Activated CD4-positive, CD25-positive, alpha-beta regulatory T cell treated with anti-CD3 and anti-CD28 coated beads, Interleukin-2, amount 50 U/mL, for 16 hours (primary cell): ENCODE measurements at places on chromosomes 7 and 10.

DNA sequence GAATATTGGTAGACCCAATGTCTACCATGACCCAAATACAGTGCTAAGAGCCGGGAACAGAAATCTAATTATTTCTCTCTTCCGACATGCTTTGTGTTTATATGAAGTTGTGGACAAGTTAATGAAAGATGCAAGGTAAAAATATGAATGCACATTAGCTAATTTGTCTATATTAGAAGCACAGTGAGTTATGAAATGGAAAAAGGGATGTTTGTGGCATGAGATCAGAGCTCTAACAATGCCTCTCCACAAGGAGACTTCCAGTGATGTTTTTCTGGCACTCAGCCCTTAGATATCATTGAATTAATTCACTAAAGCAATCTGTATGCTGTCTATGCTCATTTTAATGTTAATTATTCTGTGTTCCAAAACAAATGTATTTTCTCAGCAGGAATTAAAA, 897.2 kb downstream of the CNTNAP2 start:
- DNase-seq = no peak

DNA sequence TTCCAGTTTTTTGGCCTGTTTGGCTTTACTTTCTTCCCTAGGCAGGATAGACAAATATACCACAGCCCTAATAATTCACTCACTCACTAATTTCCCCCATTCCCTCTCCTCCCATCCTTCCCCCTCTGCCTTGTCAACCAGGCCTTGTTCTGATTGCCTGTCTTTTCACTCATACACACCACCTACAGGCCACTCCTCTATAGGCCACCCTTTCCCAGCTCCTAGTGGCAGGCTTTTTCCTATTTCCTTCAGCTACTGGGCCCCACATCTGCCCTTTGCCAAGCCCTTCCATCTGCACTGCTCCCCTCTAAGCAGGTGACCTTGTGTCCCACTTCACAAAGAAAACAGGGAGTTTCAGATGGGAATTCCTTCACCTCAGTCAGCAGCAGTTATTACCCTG, 59.8 kb upstream of the MSRB2 start:
- DNase-seq = no peak

DNA sequence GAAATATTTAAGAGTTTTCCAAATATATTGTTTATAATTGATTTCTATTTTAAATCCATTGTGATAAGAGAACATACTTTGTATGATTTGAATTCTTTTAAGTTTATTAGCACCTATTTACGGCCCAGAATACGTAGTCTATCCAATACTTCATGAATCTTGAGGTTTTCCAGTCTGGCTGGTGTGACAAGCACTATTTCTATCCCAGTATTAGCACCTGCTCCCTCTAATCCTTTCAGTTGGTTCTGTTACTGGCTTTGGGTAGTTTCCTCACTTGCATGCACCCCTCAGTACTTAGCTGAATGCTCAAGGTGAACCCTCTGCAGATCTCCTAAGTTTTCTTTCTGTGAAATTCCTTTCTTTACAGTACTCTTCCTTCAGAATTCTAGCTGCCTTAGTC, 166.8 kb downstream of the C1GALT1 start:
- DNase-seq = no peak

GRCh38 chr10:49177391-49178355, 10.5 kb downstream of the TMEM273 start:
- DNase-seq = peak; percentile 20

GRCh38 chr7:48041653-48041970, 6.3 kb downstream of the C7orf57 start:
- no peak for DNase-seq

- DNase-seq = no peak
These were observed 43.2 kb downstream of the BEND7 start for GRCh38 chr10:13485623-13486022.

GRCh38 chr7:139713526-139714162, 64.2 kb downstream of the HIPK2 start:
- no peak for DNase-seq

DNA sequence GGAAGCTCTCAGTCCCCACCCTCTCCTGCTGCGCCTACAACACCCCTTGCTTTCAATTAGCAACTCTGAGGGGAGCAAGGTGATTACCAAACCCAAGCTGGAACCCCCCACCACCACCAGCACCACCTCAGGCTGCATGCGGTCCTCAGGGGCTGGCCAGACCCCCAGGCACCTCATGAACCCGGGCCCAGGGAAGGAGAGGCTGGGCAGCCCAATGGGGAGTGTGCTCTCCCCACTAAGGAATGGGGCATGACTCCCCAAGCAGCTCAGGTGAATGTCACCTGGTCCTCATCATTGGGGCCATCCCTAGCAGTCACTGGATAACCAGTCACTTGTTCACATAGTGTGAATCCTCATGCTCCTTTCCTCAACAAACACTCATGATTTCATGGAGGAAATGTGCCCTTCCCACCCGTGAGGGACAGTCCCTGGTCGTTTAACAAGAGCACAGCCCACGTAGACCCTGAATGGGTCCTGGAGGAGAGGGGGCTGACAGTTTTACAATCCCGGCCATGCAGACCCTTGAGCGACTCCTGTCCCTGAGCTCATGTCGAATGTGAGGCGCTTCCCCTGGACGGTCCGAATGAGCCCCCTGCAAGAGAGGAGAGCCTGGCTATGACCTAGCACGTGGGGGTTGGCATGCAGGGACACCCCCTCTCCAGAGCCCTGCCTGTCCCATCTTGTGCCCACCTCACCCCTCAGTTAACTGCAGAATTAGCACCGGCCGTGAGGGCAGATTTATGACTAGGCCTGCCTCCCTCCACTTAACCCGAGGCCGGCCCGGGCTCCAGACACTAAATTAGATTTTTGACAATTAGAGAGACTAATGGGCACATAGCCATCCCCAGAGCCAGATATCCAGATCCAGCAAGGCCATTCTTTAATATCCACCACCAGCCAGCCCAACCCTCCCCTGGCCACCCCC, 29.1 kb downstream of the POLL start:
- no peak for DNase-seq
